Large intestine (tissue), 12 donors: ENCODE measurements at places on chromosomes 7 and 10.

DNA sequence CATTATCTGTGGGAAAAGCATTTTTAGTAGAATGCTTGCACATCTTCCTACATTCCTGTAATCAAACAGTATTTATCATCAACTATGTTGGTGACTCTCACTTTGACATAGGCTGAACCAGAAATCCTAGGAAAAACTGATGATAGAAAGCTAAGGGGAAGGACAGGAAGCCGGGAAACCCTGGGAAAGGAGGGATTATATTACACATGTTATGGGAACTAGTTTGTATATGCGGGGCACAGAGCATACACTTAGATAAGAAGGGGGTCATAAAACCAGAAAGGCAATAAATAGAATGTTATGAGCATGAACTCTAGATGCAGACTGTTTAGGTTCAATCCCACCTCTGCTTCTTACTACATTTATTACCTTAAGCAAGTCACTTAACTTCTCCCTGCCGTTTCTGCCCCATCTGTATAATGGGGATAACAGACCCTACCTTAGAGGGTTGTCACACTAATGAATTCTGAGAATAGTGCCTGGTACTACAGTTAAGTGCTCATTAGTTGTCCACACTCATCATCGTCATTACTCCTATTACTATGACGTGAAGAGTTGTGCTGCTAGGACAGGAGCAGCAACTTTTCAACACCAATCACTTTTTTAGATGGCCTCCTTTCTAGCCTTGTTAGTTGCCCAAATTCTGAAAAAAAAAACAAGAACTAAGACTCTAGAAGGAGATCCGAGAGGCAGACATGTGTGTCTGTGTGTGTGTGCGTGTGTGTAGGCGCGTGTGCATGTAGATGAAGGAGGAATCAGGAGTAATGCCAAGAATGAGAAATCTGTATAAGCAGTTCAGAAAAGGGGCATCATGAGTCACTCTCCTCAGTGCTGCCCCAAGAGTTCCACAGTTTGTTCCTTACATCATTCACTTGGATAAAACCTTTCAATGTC is 52.2 kb downstream of the KMT2C start:
- no peak for DNase-seq

- no peak for DNase-seq
Measured at GRCh38 chr10:133523631-133524203, 3.4 kb upstream of the CYP2E1 start.

DNA sequence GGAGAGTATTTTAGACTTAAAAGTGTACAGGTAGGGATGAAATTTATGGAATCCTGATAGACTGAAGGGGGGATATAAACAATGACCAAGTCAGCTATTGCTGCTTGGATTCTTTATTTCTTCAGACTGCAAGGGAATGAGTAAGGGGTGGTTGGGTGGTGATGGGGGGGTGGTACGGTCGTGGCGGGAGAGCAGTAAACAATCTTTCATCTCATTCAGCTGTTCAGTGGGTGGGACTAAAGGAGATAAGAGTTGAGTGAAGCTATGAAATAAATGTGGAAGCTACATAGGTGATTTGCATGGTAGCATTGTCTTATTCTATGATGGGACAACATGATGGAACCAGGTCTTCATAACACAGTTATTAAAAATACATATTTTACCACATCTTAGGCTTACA is 1.8 kb downstream of the SEPTIN7 start:
- DNase-seq = no peak

DNA sequence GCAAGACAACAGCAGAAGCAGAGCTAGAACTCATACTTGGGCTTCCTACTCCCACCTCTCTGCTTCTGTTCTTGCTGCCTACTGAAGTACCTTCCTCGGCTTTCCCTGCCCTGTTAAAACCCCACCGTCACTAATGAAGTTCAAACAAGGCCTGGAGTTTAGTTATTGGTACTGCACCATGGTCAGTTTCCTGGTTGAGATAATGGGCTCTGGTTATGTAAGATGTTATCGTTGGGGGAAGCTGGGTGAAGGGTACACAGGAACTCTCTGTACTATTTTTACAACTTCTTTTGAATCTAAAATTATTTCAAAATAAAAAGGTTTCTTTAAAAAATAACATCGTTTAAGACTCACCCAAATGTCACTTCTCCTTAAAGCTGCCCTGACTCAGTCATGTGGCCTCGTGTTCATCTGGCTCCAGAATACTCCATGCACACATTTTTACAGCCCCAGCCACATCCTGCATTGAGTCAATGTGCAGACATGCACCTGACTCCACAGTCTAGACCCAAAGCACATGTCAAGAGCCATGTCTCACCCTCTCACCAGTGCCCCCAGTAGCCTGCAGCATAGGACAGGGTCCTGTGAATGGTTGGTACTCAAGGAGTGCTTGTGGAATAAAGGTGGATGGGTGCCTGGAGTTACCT is 36.9 kb upstream of the AQP1 start:
- DNase-seq = no peak

DNA sequence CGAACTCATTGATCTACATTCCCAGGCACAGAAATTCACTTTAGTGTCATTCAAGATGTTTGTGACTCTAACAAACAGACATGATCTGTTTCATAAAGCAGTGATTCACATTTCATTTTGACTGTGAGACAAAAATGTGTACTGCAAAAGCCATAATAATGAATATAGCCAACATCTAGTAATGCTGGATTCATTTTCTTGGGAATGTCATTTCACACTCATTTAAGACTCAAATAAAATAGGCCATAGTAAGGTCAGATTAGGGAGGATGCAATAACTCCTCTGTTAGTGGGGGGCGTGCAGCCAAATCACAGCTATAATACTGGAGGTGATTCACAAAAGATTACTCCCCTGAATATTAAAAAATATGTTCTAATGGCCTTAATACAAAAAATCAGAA is 566.6 kb upstream of the ZWINT start:
- no peak for DNase-seq

GRCh38 chr10:3222068-3222467 is 49.5 kb upstream of the PITRM1 start:
- DNase-seq = no peak

- no peak for DNase-seq
Measured at GRCh38 chr7:66110856-66111255, 3.8 kb upstream of the CRCP start.

DNA sequence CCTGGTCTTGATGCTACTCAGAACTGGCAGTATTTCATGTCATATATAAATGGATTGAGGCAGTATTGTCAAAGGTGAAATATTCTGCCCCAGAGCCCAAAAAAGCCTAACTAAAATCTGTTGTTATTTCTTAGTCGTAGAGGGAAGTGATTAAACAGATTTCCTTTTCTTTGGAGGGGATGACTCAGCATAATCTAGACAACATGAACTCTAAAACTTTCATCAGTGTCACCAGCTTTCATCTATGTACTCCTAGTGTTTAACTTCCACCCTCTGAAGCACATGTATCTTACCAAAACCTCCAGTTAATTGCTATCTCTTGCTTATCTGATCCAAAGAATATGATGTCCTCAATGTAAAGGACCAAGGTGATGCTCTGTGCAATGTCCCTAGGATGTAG is 97.1 kb upstream of the ARID5B start:
- no peak for DNase-seq

DNA sequence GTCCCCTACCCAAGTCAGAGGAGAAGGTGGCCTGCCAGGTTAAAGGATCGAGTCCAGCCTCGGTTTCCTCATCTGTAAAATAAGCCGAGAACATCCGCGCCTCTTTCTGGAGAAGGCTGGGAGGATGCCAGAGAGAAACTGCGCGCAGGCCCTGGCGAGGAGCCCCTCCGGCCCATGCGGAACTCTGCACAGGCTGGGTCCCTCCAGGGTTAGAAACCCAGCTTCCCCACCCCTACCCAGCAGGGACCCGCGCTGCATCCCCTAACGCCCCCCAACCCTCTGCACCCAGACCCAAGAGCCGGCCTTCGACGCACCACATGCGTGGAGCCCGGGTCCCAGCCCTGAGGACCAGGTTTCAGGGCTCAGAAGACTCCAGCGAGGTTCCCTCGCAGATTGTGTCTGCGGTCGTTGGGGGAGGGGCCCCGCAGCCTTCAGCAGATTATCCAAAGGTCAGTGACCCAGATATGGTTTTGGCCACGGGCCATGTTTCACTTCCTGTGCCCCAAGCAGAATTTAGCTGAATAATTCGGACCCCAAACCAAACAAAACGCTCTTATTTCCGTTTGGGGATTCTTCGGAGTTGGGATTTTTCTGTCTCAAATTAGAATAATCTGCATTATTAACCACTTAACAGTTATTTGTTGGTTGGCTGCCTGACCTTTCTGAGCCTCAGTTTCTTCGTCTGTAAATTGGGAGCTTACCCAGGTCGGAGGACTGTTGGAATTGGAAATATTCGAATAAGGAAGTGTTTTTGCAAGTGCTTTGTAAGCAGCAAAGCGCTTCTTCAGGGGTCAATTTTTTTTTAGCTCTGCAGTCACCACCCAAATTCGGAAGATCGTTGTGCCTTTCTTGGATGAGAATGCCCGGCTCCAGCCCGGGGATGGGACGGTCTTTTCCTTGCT is 167.7 kb downstream of the UBE2H start:
- no peak for DNase-seq

DNA sequence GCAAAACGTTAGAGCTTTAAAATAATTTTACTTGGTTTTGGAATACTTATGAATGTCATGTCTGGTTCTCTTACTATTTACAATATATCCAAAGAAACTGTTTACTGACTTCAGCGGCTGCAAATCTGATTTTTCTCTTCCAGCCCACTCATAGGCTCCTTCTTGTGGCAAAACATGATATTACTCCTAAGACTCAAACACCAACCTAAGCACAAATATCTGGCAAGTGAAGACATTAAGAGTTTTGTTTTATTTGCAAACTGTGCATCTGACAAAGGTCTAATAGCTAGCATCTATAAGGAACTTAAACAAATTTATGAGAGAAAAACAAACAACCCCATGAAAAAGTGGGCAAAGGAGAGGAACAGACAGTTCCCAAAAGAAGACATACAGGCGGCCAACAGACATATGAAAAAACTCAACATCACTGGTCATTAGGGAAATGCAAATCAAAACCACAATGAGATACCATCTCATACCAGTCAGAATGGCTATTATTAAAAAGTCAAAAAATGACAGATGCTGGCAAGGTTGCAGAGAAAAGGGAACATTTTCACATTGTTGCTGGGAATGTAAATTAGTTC is 20.3 kb upstream of the GJC3 start:
- DNase-seq = no peak

DNA sequence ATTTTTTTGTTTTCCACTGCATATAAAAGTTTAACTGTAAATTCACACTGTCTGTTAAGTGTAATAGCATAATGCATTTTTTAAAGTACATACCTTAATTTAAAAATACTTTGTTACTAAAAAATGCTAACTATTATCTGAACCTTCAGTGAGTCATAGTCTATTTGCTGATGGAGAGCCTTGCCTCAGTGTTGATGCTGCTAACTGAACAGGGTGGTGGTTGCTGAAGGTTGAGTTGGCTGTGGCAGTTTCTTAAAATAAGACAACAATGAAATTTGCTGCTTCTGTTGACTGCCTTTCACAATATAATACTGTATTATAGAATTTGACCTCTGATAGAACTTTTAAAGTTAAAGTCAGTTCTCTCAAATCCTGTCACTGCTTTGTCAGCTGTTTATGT is 72.3 kb upstream of the GATAD1 start:
- no peak for DNase-seq

DNA sequence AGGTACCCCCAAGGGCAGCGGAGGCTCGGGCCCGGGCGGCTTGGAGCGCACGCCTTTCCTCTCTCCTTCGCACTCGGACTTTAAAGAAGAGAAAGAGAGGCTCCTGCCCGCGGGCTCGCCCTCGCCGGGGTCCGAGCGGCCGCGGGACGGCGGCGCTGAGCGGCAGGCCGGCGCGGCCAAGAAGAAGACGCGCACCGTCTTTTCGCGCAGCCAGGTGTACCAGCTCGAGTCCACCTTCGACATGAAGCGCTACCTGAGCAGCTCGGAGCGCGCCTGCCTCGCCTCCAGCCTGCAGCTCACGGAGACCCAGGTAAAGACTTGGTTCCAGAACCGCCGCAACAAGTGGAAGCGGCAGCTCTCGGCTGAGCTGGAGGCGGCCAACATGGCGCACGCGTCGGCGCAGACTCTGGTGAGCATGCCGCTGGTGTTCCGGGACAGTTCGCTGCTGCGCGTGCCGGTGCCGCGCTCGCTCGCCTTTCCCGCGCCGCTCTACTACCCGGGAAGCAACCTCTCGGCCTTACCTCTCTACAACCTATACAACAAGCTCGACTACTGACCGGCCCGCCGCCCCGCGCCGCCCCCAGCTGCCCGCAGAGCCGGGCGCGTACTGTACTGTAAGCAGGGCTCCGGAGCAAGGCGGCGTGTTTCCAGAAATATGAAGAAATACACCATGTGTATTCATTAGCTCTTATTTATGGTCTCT is 1.8 kb downstream of the HMX2 start:
- DNase-seq = no peak

GRCh38 chr10:120598386-120598785 is 141.4 kb downstream of the PLPP4 start:
- no peak for DNase-seq

DNA sequence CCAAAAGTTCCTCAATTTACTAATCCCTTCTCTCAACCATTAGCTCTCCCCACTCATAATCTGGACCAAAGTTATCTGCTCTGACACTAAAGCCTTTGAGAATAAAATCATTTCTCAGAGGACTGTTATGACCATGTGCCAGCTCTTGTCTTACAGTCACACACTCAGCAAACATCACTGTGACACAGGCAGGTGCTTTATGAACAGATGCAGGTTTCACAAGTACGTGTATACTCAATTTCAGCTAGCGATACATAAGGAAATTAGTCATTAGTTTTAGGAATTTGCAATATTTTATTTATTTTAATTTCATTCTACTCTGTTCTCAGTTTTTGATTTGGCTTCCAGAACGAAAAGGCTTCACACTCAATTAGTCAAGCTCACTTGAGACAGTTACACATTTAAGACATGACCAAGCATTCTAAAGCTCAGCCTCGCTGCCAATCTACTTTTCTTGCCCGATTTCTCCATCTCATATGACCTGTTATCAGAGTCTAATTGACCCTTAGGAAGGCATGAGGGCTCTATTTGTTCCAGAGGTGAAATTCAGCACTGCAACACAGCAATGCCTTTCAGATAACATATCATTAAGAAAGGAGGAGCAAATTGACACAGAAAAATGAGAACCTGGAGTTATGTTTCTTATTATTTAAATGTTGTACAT is 76.8 kb downstream of the TFEC start:
- DNase-seq = peak; percentile 40

- no peak for DNase-seq
Measured at GRCh38 chr10:99358101-99358500, 28.9 kb downstream of the CNNM1 start.

GRCh38 chr10:35056686-35057085 is 33.5 kb downstream of the CUL2 start:
- no peak for DNase-seq
